ENCODE measurements at places on chromosomes 1 and 21.

GRCh38 chr1:163410073-163410999 is 88.6 kb downstream of the NUF2 start:
- DNase-seq, result no peak

DNA sequence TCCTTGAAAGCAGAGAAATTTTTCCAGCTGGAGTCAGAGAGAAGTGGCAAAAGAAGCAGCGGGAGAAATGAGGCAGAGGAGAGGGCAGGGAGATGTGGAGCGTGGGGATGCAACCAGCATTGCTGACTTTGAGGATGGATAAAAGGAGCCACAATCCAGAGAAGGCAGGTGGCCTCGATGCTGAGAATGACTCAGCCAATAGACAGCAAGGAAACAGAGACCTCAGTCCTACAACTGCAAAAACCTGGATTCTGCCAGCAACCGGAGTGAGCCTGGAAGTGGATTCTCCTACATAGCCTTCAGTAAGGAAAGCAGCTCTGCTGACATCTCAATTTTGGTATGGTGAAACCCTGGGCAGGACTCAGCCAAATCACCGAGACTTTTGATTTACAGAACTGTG is 128.9 kb upstream of the ATP1B1 start:
- DNase-seq, result no peak

- DNase-seq, result no peak
These were observed 138.5 kb downstream of the SLC45A1 start for GRCh38 chr1:8456308-8456912.

GRCh38 chr21:40129809-40130208 is 262.6 kb downstream of the PCP4 start:
- no peak for DNase-seq

DNA sequence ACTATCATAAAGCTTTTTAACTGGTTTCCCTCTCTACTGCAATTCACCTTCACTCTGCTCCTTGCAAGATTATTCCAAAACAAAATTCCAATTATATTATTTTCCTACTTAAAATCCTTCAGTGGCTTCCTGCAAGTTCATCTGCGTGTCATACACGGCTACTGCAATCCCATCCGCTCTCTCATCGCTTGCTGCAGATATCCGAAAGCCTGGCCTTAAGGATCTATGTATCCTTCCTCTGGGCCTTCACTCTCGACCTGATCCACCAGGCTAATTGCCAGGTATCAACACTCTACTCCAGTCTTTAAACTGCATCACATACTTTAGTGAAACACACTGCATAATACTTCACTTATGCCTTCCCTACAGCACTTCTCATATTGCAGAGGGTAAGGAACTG is 44.0 kb downstream of the VAV3 start:
- DNase-seq, result no peak

GRCh38 chr1:94257444-94257843 is 20.1 kb upstream of the ARHGAP29 start:
- DNase-seq, result no peak

GRCh38 chr21:39103689-39104088 is 79.6 kb downstream of the PSMG1 start:
- no peak for DNase-seq
